Cardiac ventricle fibroblast (primary cell): ENCODE measurements at places on chromosomes 12 and 14. TPM values are rescaled to one million over a fixed set of nuclear protein-coding genes. Genes with fewer than 3 reads are reported as not detected.

Gene NRXN3
- total RNA-seq, result 0.12 and 0.34 TPM in 2 replicates

Gene TMEM179
- total RNA-seq, result not detected in 2 replicates

Gene LRTM2
- not detected in 2 replicates for total RNA-seq

Gene CHPT1
- total RNA-seq, result 19.7 and 19.8 TPM in 2 replicates

Gene DPF3
- 0.19 and 0.29 TPM in 2 replicates for total RNA-seq

Gene ADAMTS20
- not detected in 2 replicates for total RNA-seq
